ENCODE measurements at places on chromosomes 1 and 21.

DNA sequence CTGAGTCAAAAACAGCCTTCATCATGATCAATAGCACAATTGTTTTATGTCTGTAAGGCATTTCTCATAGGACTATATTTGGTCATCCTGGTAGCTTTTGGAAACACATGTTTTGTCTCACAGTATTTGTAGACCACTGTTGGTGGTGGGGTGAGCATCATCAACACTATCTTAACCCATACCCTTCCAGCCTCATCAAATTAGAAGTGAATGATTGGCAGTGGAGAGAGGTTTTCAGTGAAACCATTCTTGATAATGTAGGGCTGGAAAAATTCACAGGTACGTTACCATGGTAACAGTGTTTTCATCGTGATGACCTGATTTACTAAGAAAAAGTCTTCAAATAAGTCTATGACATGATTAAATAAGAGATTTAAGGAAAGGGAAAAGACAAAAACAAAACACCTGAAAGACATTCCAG is 45.3 kb upstream of the C1orf105 start:
- DNase-seq = no peak

- no peak for DNase-seq
These were observed 16.3 kb downstream of the MAP3K7CL start for GRCh38 chr21:29146726-29147125.

DNA sequence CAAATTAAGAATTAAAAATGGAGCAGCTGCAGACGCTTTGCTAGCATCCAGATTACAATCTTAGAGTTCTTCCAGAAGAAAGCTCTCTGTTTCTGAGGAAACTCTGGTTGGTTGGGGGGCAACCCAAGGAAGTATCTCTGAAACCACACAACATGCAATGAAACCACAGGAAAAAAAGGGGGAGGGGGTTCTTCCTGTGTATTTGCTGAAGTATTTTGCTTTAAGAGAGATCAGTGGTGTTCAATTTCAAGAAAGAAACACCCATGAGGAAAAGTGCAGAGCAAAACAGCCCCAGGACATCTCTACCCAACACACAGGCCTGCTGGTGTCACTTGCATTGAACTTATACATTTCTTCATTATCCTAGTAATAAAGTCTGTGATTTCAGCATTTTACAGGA is 19.7 kb upstream of the TIAM1 start:
- no peak for DNase-seq

- DNase-seq = no peak
These were observed 276.3 kb upstream of the PTBP2 start for GRCh38 chr1:96445302-96445701.

DNA sequence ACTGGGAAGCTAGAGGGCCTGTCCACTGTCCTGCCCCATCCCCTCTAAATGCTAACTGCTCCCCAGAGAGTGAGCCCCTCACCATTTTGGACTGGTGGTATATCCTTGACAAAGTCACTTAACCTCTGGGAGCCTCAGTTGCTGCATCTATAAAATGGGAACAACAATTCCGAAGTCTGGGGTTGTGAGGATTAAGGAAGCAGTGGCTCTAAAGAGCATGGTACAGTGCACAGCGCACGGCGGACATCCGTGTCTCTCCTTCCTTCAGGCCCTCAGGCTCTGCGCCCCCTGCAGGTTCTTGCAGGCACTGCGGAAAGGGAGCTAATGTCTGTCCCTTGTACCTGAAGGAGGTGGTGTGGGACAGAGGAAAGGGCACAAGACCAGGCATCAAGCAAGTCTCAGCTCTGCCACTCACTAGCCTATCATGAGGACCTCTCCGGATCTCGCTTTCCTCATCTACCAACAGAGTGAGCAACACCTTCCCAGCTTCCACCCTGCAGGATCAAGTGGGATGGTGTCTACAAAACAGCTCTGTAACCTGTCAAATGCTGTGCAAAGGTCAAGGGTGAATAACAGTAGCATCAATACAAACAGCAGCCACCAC is 20.1 kb downstream of the ECE1 start:
- DNase-seq = peak; percentile 57

DNA sequence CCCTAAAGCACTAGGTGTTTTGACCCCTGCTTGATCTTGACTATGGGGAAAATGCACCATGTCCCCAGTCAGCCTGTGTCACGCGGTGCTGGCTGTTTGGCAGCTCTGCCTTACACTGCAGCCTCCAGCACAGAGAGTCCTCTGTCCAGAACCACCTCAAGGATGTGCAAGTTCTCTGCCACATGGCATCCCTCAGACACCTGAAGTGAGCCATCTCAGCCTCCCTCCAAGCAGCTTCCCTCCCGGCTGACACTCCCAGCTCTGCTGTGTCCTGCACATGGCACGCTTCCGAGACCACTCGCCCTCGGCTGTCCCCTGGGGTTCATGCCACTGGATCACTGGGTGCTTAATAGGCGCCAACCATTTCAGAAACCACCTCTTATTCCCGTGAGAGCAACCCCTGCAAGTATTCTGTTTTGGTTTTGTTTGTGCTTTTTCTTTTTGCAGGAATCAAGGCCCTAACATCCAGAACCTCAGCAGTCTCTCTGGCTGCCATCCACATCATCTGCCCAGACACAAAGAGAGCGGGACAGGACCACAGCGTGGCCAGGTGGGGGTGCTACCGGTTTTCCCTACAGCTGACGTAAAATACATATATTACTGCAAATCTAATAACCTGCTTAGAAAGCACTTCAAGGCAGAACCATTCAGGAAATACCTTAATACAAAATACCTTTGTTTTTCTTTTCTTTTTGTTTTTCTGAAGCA is 45.7 kb downstream of the CAPZB start:
- no peak for DNase-seq

DNA sequence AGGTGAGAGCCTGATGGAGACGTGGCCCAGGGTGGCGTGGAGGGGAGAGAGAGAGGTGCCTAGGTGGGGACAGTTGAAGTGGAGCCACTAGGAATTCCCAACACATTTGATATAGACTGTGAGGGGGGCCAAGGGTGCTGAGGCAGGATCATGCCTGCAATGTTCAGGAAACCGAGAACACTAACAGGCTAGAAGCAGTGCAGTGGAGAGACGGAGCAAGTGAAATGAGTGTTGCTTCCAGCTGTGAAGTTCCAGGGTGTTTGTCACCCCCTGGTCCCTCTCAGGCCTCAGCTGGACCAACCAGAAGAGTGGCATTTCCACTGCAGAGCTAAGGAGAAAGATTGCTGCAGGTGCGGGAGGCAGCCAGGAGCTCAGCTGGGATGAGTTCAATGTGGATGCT is 127.1 kb downstream of the RIPK4 start:
- no peak for DNase-seq
